Tibial nerve (tissue), 4 donors: ENCODE measurements at places on chromosomes 5 and 9.

DNA sequence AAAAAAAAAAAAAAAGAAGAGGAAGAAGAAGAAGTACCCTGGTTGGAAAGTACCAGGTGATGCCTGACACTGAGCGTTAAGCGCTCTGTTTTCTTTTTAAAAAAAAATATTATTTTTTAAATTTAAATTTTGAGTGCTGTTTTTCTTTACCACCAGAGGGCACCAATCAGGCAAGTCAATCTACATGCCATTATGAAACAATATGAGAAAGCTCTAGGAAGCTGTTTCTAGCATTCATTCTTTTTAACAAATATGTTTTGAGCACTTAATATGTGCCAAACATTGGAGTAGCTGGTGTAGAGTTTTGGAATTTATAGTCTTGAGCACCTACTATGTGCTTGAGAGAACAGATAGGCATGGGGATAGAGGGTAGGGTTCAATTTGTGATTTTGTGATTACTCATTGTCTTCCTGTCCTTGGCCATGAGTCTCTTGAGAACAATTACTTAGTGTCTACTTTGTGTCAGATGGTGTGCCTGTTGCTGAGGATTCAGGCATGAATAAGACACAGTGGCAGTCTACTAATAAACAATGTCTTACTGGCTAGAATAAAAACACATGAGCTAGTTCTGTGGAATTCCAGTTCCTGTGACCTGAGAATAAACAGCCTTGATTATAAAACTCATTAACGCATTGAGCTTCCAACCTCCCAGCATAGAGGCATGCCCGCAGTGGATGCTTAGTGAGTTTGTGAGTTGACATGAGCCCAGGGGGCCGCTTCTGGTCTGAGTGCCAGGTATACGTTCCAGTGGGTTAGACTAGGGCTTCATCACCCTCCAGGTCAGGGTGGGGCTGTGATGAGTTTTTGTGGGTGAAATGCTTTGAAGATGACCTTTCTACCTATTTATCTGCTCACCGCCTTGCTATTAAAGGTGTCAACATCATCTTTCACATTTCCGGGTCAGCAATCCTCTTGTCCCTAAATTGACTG is 3.0 kb upstream of the UBE2R2 start:
- H3K27ac ChIP-seq, result peak overlapping the region; percentile 71
- no peak overlapping the region for H3K4me3 ChIP-seq
- DNase-seq, result no peak
- H3K4me1 ChIP-seq, result peaks cover 22% of the 10 kb centered on the region

DNA sequence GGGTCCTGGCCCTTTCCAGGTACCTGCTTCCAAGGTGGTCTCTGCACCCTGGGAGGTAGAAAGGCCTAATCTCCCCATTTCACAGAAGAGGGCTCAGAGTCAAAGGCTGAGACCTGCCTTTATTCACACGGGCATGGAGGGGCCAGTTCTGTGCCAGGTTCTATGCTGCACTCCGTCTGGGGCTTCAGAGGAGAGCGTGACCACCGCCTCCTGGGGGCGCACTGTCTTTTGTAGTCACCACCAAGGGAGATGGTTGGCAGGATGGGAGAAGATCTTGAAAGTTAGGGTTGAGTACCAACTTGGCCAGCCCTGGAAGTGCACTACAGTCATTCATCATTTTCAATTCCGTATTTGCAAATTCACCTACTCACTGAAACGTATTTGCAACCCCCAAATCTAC is 23.7 kb upstream of the PRDM12 start:
- peaks cover 15% of the 10 kb centered on the region for H3K36me3 ChIP-seq
- no peaks in the 10 kb centered on the region for H3K4me1 ChIP-seq
- H3K27me3 ChIP-seq, result no peaks in the 10 kb centered on the region
- no peak overlapping the region for H3K27ac ChIP-seq

DNA sequence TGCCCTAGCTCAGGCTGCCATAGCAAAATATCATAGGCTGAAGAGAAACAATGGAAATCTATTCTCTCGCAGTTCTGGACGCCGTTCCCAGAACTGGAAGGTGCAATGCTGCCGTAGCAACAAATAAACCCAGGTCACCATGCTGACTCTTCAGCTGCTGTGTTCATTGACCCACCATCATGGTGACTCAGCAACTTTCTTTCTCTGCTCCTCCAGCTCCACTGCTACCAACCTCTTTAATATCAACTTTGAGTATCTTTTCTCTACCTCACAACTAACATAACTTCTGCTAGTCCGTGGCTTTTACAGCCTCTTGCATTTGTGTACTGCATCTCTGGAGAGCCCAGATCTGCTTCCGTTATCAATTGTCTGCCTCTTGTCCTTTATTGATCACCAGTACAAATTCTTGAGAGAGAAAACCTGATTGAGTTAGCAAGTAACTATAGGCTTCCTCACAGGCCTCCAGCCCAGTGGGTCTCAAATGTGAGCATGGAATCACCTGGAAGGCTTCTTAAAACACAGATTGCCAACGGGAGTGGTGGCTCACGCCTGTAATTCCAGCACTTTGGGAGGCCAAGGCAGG is 47.3 kb upstream of the SLC30A5 start:
- no peak for DNase-seq
- no peaks in the 10 kb centered on the region for H3K27me3 ChIP-seq
- no peaks in the 10 kb centered on the region for H3K36me3 ChIP-seq
- H3K4me3 ChIP-seq, result no peak overlapping the region
- no peaks in the 10 kb centered on the region for H3K4me1 ChIP-seq
- no peak overlapping the region for H3K27ac ChIP-seq

- DNase-seq, result no peak
- H3K36me3 ChIP-seq, result no peaks in the 10 kb centered on the region
- H3K27me3 ChIP-seq, result no peaks in the 10 kb centered on the region
- peak overlapping the region; percentile 32 for H3K4me3 ChIP-seq
- peak overlapping the region; percentile 92 for H3K27ac ChIP-seq
Measured at GRCh38 chr5:78509145-78509865, 139.3 kb downstream of the LHFPL2 start.

DNA sequence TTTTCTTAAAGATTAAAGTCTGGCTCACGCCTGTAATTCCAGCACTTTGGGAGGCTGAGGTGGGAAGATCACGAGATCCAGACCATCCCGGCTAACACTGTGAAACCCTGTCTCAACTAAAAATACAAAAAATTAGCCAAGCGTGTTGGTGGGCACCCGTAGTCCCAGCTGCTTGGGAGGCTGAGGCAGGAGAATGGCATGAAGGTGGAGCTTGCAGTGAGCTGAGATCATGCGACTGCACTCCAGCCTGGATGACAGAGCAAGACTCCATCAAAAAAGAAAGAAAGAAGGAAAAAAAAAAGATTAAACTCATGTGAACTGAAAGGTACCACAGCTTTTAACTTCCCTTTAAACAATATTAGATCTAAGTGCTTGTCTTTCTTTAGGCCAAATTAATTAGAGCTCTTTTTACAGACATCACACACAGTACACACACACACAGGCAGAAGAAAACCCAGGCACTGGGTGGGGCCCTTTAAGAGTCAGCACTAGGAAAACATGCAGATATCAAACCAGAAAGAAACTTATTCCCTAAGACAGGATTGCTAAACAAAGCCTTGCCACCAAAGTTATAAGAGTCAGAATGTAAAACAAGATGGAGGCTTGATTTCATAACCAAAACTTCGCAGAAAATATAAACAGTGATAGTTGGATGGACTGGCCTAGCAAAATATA is 29.3 kb upstream of the UHRF2 start:
- H3K4me1 ChIP-seq, result no peaks in the 10 kb centered on the region
- no peak for DNase-seq
- no peak overlapping the region for H3K4me3 ChIP-seq
- H3K36me3 ChIP-seq, result no peaks in the 10 kb centered on the region
- no peaks in the 10 kb centered on the region for H3K27me3 ChIP-seq

DNA sequence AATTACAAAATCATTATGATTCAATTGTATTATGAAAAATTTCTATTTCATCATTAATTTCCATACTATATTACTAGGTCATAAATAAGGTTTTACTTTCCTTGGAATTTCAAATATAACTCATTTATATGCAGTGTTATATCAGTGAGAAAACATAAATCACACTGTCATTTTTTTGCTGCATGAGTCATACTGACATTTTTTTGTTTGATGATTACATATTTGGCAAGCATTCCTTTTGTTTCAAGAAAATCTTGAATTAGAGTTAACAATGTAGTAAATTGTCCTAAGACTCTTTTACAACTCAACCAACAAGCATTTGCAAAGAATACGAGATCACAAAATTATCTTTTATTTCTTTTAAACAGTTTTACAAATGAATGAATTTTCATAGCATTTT is 298.4 kb upstream of the SEMA6A start:
- no peak overlapping the region for H3K27ac ChIP-seq
- no peak overlapping the region for H3K4me3 ChIP-seq
- H3K36me3 ChIP-seq, result no peaks in the 10 kb centered on the region
- DNase-seq, result no peak
- no peaks in the 10 kb centered on the region for H3K4me1 ChIP-seq

GRCh38 chr5:53303105-53303504 is 177.3 kb upstream of the FST start:
- DNase-seq, result no peak
- H3K27me3 ChIP-seq, result no peaks in the 10 kb centered on the region
- H3K4me1 ChIP-seq, result no peaks in the 10 kb centered on the region
- H3K27ac ChIP-seq, result no peak overlapping the region
- no peak overlapping the region for H3K4me3 ChIP-seq

DNA sequence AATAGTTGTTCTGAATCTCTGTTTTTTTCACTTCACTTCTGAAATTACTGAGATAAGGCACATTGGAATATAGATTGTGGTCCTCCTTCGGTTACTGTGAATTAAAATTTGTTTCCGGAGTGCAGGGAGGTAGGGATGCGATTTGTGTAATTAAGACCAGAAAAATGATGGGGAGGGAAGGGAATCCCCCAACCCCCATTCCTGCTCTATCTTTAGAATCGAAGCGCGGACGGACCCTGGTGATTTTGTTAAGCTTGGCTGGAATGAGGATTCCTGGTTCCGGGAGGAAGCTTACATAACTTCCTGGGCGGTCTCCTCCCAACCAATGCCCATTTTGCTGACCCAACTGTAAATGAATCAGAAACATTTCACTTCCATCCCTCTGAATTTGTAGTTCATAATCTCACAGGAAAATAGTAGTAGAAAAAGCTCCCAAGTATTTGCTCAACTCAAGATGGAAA is 220.1 kb upstream of the MSX2 start:
- no peaks in the 10 kb centered on the region for H3K27me3 ChIP-seq
- DNase-seq, result no peak
- no peak overlapping the region for H3K27ac ChIP-seq
- H3K4me1 ChIP-seq, result no peaks in the 10 kb centered on the region

GRCh38 chr9:36598273-36598672 is 25.6 kb downstream of the MELK start:
- no peak overlapping the region for H3K27ac ChIP-seq
- DNase-seq, result no peak
- no peaks in the 10 kb centered on the region for H3K27me3 ChIP-seq
- no peak overlapping the region for H3K4me3 ChIP-seq
- H3K4me1 ChIP-seq, result no peaks in the 10 kb centered on the region

DNA sequence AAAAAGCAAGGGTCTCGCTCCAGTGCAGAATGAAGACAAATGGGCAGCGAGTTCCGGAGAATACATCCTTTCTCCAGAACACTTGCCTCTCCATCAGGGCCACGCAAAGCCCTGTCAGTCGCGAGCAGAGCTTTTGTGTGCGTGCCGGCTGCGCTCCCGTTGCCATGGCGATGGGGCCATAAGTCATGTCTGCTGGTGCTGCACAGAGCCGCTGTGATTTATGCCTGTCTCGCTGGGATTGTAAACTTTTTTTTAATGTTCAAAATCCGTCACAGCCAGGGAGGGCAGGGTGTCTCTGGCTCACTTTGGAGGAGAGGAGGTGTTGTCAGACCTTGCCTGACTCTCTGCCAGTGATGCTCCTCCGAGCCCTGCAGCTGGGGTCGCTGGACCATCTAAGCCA is 272.7 kb downstream of the TRIM32 start:
- no peaks in the 10 kb centered on the region for H3K4me1 ChIP-seq
- H3K27ac ChIP-seq, result no peak overlapping the region
- no peak for DNase-seq
- H3K27me3 ChIP-seq, result no peaks in the 10 kb centered on the region

GRCh38 chr9:131578731-131579504 is 33.6 kb downstream of the PRRT1B start:
- peak overlapping the region; percentile 59 for H3K27ac ChIP-seq
- H3K4me1 ChIP-seq, result no peaks in the 10 kb centered on the region
- peaks cover 98% of the 10 kb centered on the region for H3K36me3 ChIP-seq
- no peak overlapping the region for H3K4me3 ChIP-seq
- DNase-seq, result no peak

DNA sequence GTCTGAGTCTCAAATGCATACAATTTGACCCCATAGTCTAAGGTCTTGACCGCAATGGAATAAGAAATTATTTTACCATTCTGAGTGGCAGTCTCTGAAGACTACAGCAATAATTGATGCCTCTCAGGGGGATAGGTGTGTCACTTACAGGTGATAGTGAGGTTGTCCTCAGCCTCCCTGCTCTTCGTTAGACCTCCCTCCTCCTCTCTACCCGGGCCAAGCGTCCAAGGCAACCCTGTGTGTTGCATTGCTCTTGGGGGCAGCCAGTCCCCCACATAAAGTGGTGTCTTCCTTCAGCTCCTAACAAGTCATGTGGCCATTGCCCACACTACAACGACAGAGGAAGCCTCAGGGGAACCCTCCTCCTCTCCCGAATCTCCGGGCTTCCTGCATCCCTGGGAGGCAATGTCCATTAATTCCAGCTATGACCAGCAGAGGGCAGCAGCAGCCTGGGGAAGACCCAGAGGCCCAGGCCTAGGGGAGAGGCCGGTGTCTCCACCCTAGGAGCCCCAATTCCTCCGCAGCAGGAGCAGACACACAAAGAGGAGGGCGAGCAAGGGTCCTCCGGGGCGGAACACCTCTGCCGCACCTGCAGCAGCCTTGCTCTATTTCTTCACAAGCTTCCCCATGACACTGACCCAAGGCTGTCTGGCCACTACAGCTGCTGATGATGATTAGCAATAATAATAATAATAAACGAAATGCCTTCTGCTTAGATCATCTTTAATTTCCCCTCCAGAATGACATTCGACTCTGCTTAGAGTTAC is 134.8 kb downstream of the KCNIP1 start:
- H3K4me1 ChIP-seq, result no peaks in the 10 kb centered on the region
- H3K36me3 ChIP-seq, result no peaks in the 10 kb centered on the region
- H3K4me3 ChIP-seq, result no peak overlapping the region
- no peak overlapping the region for H3K27ac ChIP-seq
- H3K27me3 ChIP-seq, result no peaks in the 10 kb centered on the region

DNA sequence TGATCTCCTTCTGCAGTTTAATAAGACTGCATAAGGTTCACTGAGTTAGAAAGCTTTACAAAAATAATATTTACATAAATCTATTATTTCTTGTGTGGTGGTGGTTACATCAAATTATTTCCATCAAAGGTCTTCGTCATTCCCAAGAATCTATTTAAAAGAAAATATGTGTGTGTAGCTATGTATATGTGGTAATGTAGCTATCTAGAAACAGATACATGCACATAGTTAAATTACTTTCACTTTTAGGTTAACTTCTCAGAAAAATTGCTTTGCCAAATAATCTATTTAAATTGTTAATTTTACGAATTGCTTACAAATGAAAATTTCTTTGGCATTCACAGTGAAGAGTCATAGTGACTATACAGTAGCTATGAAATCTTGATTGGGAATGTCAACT is 633.2 kb downstream of the DMRTA1 start:
- H3K27ac ChIP-seq, result no peak overlapping the region
- no peaks in the 10 kb centered on the region for H3K4me1 ChIP-seq
- no peaks in the 10 kb centered on the region for H3K36me3 ChIP-seq
- no peaks in the 10 kb centered on the region for H3K27me3 ChIP-seq
- no peak overlapping the region for H3K4me3 ChIP-seq
- no peak for DNase-seq
